ENCODE measurements at places on chromosomes 5 and 9.

GRCh38 chr9:111284703-111285102, 45.3 kb downstream of the OR2K2 start:
- DNase-seq = no peak

GRCh38 chr5:89208392-89208791, 325.4 kb upstream of the MEF2C start:
- DNase-seq = no peak

DNA sequence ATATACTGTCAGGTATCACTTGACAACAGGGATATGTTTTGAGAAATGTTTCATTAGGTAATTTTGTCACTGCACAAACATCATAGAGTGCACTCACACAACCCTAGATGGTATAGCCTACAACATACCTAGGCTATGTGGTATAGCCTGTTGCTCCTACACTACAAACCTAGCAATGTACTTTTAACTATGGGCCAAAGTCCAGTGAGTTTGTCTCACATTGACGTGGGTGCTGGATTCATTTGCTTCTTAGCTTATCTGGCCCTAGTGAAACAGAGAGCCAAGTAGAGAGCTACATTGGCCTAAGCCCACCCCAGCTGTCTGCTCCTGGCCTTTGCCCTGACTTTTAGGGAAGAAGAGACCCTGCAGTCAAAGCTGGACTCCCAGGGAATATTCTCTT, 180.7 kb upstream of the EGFLAM start:
- DNase-seq = no peak

DNA sequence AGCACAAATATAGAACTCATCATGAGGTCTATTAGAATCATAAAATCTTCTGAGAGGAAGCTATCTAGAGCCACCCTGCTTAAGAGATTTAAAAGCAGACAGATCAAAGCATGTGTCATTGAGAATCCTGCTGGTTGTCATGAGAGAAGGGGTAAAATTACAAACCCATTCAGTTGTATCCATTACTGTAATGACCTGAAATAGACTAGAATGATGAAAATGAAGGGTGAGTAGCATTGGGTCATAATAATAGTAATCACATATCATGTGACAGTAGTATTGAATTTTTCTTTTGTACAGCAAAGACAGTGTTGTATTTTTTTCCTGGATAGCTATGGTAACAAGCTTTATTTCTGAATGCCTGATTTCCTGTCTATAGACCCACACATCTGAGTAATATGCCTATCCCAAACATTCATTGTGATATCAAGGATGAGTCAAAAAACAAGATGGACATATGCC, 149.0 kb downstream of the PDE4D start:
- no peak for DNase-seq

DNA sequence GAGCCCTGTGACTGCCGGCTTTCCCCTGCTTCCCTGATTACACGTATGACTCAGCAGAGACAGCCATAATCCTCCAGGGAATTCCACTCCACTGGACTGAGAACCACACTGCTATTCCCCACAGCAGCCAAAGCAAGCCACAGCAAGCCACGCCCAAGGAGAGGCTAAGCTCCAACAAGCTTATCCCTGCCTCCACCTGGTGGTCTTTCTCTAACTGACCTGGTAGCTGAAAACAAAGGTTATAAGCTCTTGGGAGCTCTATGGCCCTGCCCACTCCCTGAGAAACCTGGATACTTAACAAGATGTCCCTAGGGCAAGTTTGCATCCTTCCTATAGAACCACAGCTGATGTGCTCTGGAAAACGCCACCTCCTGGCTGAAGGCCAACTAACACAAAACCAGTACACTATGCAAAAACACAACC, 613.7 kb upstream of the CDH18 start:
- DNase-seq = no peak

- no peak for DNase-seq
These were observed 6.3 kb downstream of the RCL1 start for GRCh38 chr9:4799033-4799430.

DNA sequence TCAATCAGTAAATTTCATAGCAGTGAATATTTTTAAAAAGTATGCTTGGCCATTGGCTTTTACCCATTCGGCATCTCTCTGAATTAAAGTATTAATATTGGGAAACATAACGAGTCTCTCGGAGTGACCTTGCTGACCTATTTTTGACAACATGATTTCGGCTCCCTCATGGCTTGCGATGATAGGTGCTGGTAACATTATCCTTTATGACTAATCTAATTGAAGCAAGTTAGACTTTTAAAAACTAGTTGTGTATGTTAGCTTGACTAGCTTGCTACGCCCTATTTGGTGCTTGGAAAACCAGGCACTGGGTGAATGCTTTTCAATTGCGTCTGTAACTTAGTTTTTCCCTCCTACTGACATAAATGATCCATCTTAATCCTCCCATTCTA, 1.1 kb downstream of the ZNF366 start:
- DNase-seq = no peak

GRCh38 chr5:65820373-65820772, 98.4 kb downstream of the NLN start:
- DNase-seq = no peak

DNA sequence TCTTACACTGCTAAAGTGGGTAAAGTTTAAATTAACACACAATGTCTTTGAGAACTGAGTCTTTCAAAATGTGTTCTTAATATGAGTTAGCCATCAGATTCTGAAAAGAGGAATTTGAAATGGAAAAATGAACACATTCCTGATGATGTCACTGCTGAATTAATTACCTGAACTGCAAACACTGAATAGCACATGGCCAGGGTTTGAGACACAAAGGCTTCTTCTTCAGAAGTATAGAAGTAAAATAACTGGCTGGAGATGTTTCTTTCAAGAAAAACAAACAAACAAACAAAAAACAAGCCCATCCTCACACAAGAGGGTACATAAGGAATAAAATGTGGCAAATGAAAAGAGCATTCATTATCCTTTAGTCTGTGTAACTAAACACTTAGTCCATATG, 7.1 kb downstream of the GLIS3 start:
- no peak for DNase-seq
